ENCODE measurements at places on chromosomes 2 and 18.

- no peak for DNase-seq
These were observed 7.2 kb upstream of the PROC start for GRCh38 chr2:127410871-127411652.

DNA sequence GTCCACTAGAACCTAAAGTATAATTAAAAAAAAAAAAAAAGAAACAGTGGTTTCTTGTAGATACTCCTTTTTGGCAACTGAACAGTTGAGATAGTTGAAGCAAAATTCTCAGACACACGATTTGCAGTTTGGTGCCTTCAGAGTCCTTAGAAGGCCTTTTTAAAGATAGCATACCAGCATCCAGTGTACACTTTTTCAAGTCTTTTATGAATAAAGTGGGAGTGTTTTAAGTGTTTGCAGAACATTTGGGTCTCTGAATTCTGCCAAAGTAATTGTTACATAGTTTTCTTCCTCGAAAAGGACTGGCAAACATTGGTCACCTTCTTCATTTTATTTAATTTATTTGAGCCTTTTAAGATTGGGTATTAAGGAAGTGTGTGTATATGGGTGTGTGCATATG lies 62.3 kb downstream of the SPTBN1 start:
- DNase-seq, result no peak

DNA sequence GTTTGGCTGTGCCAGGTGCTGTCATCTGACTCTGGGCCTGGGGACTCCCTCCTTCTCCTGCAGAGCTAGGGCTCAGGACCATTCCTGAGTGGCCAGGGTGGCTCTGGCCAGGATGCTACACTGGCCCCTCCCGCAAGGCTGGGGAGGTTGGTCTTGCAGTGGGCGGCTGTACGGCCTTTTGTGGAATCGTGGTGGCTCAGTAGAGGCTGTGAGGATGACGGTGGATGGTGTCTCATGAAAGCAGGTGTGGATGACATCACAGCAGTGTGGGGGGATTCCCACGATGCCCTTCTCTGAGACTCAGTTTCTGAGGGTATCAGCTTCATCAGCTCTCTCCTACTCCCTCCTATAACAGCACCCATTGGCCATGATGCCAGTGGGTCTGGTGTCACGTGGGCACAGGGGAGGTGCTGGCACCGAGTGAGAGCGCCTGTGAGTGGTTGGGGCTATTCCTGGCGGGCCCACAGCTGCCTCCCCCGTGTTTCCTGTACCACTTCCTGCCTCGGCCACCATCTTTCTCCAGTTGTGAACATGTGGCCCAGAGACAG lies 144.2 kb upstream of the HDAC4 start:
- DNase-seq, result no peak

DNA sequence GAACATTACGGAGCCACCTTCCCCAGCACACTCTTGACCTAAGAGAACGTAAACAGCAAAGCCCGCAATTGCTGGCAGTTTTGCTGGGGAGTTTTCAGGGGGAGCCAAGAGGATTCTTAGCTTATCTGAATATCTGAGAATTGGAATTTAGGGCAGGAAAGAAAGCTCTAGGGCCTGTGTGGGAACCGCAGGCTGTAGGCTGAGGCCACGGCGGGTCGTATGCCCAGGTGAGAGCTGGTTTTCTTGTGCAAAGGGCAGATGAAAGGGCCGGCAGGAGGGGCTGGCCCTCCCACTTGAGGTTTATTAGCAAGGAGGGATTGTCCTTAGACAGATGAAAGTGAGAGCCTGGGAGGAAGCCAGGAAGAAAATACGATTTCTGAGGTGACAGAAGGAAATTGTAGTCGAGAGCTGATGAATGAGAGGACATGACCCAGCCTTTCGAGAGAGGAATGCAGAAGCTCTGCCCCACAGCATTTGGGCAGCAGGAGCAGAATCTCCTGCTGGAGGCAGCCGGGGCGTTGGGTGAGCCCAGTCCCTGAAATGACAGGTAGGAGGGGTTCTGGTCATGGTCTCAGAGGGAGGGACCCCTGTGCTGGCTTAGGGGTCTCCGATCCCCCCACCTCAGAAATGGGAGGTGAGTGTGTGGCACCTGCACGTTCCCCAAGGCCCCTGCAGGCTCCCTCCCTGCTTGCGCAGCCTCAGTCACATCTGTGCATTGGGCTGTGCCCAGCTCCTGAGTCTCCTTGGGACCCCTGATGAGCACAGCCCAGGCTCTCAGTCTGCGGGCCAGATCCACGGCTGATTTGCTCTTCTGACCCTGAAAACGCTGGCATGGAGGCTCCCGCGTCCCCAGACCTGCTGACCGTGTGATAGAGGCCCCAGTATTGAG lies 61.1 kb downstream of the CABLES1 start:
- DNase-seq, result no peak

GRCh38 chr2:196431076-196431475 lies 208.4 kb upstream of the CCDC150 start:
- DNase-seq, result no peak

GRCh38 chr2:81093031-81093430 lies 788.5 kb upstream of the LRRTM1 start:
- no peak for DNase-seq

- DNase-seq, result no peak
These were observed 66.2 kb downstream of the SKA1 start for GRCh38 chr18:50441016-50441415.

DNA sequence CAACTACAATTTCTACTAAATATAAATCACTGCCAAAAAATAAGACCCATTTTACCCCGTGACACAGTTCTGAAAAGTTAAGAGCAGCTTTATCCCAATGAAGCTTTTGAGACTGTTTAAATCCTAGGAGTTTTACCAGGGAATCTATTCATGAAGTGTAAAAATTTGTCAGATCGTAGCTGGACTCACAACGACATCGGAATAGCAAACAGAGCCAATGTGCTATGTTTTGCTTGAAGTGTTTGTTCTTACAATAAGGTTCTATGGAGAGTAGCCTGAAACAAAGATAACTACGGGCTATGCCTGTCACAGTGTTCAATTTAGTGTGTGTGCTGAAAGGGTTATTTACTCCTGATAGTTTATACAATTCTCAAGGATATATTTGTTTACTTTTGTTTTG lies 78.5 kb upstream of the L3MBTL4 start:
- no peak for DNase-seq

DNA sequence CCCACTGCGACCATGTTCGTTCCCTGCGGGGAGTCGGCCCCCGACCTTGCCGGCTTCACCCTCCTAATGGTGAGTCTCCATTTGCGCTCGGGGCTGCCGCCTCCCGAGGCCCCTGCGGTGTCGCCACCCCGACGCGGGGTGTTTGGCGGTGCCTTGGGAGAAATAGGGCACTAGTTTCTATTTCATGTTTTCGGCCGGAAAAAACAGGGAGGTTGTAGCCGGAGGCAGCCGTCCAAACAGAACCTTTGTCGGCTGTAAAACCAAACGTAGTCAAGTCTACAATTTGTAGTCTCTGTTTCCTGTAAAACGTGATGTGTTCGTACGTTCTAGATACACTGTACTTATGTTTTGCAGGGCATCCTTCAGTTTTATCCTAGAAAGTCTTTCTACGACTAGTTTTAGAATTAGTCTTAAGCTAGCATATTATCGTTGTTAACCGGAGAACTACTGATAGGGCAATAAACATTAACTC lies 290 bp downstream of the PSMG2 start:
- DNase-seq, result no peak

DNA sequence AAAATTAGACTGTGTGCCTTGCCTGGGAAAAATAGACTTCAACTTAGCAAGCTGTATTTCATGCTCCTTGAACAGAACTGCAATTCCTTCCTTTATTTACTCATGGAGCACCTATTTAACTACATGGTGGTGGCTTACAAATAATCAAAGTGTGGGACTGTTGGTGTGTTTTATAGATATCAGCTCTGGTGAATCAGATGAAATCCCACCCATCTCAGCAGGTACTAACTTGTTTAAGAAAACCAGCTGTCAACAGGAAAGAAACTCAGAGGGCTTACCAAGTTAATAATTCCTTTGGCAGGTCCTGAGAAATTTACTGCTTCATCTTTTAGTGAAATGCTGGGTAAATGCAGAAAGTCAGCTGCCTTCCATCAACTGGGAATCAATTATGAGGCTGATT lies 830.6 kb downstream of the SLC4A3 start:
- DNase-seq, result no peak

Measured in hippocampal formation (tissue), 2 donors.